ENCODE measurements at places on chromosomes 6 and 20.

DNA sequence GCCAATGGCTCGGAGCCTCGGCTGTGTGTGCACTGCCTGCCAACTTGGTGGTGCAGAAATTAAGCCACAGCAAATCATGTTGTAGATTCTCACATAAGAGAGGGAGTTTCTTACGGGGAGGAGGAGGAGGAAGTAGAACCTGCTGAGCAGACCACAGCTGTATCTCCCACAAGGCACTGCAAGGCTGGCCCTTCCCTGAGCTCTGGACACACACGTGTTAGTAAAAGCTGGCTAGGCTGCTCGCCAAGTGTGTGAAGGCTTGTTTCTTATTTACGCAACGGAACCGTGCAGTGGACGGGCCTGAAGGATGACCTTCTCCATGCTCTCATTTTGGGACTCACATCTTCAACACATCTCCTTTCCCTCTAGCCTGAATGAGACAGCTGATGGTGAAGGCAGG, 15.7 kb upstream of the QKI start:
- DNase-seq, result no peak

DNA sequence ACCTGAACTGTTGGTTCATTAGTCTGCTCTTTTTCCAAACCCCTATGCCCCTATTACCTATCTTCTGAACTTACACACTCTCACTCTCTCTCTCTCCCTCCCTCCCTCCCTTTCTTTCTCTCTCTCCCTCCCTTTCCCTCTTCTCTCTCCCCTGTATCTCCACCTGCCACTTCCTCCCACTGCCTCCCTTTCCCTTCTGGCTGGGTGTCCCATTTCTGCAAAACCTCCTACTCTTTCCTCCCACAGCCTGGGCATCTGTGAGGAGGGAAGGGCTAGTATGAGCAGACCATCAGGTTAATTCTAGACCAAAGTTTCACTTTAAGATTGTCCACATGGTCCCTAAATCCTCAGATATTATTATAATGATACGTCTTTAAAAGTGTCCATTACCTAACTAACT, 95.1 kb downstream of the TMEM200A start:
- no peak for DNase-seq

GRCh38 chr6:89066940-89067646, 13.5 kb upstream of the PNRC1 start:
- no peak for DNase-seq

GRCh38 chr6:39934131-39934757, at the start of gene MOCS1:
Gene MOCS1, minus strand, starts transcription at chr6:39934462. Its CDS starts 45 bp downstream, at chr6:39934417.
- DNase-seq, result no peak

DNA sequence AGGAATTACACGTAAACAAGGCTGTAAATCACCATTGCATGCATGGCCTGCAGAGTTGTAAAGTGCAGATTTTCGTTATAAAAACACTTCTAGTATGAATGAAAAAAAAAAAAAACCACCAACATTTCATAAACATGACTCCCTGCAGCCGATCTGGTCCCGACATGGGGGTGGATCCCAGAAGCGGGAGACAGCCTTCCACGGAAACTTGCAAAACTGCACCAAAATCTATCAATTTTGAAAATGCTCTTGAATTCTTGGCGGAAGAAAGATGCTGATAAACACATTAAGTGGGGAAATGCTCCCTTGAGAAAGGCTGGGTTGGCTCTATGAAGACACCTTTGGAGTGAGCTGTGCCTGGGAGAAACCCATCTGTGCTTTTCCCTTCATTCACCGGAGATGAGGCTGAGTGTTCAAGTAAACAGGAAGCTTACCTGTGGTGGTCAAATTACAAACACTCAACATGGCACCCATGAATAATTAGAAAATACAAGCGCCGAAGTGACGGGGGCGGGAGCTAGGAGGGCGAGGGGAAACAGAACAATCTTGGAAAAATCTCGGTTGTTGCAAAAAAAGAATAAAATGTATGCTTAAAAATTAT, 845 bp upstream of the ANKRD60 start:
- no peak for DNase-seq

DNA sequence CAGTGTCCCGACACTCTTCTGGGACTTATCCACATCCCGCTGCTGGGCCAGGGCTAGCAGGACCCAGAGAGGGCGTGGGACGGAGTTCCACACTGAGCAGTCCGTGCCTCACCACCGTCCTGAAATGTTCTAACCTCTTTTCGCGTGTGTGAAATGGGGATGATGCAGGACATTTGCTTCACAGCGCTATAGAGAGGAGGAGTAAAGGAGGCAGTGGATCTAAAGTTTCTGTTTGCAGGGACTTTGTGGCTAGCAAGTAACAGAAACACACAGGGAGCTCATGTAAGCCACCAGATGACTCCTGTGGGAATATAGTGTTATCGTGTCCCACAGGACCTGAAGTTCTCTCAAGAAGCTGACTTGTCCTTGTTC, 634 bp downstream of the ITPA start:
- no peak for DNase-seq

DNA sequence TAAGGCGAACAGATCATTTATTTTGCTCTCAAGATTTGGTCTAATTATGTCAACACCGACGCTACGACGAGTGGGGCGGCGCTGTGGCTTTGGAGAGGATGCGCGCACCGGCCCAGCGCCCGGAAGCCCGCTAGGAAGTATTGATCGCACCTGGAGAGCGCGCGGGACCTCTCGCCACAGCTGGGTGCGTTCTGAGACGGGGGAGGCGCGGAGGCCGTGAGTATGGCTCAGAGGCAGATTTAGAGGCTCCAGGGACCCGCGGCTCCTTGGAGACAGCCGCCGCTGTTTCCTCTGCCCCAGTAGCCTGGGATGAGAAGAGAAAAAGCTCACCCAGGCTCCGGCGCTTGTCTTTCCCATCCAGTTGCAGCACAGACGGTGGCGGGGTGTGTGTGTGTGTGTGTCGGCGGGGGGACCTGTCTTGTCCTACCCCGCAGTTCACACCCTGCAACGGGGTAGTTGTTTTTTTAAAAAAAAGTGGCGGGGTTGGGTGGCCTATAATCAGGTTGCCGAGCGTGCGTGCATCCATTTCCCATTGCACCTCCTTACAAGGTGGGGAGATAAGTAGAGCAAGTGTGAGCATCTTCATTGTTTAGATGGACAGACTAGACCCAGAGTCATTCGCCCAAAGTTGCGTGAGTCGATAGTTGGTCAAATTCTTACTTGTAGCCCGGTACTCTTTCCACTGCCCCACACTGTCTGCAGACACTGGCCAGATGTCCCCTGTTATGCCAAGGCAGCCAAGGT, 11.2 kb downstream of the TFAP2D start:
- DNase-seq, result no peak

DNA sequence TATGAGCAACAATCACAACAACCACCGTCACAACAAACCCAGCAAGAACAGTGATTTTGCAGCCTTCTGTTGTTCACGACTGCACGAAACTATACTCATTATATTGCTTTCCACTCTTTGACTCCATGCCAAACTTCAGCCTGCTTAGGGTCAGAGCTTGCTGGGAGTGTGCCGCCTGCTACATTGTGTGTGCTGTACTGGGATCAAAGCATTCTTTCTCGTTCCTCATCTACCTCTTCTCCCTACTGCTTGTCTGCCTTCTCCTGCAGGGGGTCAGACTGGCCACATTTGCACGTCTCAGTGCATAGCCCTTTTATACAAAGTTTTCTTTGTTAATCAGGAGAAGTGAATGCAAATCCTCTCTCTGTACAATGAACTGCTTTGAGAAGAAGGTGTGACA, 401.6 kb upstream of the CITED2 start:
- no peak for DNase-seq

DNA sequence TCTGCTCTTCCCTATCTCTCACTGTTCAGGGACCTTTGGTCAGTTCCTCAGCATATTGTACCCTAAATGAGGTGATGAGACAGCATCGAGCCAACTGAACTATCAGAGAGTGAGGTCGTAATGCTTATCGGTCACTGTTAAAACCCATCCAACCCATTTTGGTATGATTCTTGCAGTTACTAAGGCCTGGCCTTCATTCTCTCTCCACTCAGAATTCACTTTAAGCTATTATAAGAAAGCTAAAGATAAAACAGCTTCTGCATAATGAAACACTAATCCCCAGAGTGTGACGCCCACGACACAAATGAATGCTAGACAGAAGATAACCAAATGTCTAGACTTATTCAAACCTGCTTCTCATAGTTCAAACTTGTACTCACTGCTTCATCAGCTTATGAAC, 175.8 kb downstream of the GMPR start:
- DNase-seq, result no peak

DNA sequence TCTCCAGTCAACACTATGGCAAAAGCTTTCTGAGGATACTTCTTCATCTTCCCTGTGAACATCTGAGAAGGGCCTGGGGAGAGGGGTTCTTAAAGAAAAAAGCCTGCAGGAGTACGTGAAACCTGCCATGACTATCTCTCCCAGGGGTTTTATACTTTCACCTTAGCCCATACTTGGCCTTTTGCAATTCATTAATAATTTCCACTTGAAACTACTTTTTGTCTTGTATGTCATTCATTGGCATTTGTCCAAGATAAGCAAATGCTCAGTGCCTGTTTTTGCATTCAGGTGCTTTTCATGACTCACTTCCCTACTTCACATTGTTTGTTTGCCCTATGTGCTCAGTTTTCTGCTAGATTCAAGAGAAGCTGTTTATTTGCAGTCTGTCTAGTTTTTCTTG, 580.3 kb upstream of the GJE1 start:
- peak; percentile 94 for DNase-seq

- no peak for DNase-seq
Measured at GRCh38 chr20:43963872-43964791, 49.5 kb downstream of the TOX2 start.

DNA sequence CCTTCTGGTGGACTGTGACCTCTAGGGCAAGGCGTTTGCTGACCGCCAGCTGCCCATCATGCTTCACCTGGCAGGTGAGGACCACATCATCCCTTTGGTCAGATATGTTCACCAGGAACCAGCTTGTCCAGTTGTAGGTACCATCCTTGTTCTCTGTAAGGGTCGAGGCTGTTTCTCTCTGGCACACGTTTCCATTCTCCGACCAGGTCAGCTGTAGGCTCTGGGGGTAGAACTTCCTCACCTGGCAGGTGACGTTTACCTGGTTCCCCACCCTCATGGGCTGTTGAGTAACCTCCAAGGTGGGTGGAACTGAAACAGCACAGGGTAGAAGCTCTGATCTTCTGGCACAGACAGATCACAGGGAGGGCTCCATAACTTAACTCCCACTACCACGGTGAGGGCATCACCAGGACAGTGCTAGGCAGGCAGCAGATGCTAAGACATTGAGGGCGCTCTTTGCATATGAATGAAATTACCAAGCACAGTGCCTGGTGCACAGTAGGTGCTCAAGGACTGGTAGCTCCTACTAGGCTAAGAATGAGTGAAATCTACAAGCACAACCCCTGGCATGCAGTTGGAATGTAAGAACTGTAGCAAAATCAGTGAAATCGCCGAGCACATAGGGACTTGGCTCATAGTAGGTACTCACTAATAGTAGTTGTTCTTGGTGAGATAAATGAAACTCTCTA, 15.6 kb upstream of the SIRPB1 start:
- DNase-seq, result no peak

GRCh38 chr20:4866429-4866828, 134.9 kb downstream of the SLC23A2 start:
- DNase-seq, result no peak

DNA sequence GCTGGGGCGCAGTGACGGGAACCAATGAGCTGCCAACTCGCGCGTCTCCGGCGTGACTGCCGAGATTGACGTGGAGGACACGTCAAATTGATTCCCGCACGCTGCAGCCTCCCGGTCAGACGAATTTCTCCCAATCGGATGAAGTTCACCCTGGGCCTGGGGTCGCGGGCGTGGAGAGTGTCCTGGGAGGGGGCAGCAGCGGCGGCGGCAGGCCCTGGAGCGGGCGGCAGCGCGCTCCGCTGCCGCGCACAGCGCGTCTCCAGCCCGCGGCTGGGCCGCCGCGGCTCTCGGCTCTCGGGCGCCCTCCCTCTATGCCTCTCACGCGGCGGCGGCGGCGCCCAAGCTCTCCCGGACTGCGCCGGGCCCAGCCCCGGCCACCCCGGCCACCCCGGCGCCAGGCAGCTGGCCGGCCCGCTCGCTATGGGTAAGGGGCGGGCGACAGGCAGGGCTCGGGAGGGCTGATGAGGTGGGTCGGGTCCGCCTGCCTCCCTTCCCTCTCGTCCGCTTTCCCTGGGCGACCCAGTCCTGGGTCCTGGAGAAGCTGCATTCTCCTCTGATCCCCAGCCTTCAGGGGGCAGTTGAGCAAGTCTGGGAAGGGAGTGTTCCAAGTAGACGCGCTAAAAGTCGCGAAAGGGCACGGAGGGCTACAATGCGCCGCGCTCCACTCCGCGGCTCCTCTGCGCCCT, at the start of gene PAX1:
PAX1 (plus strand) TSS at position 90 of the 686 bp plus-strand sequence; CDS start at position 139, 49 bp downstream.
- DNase-seq, result no peak

- no peak for DNase-seq
Measured at GRCh38 chr20:59019217-59019616, at the start of gene TUBB1. Gene TUBB1, plus strand, starts transcription at chr20:59019429. Its CDS starts 94 bp downstream, at chr20:59019523.

- no peak for DNase-seq
Measured at GRCh38 chr6:125558907-125559306, 190.5 kb upstream of the HEY2 start.

GRCh38 chr20:20138301-20139064, 86.2 kb downstream of the CFAP61 start:
- no peak for DNase-seq

DNA sequence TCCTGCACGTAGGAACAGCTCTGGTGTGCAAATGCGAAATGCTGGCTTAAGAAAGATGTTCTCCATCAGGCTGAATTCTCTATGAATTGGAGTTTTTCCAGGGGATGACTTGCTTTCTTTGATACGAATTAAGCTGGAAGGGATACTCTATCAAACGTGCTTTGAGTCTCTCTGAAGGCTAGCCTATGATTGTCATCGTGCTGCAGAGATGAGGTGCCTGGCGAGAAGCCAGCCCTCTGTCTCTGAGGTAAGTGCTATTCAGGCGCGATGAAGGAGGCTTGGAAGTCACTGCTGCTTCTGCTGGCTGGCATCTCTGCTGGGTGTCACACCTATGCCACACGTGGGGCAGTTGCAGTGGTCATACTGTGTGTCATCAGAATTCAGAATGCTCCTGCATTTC, 223.7 kb downstream of the TAF4 start:
- no peak for DNase-seq

Measured in NCI-H1417 treated with DMSO at 0.1 percent for 48 hours (cell line).